ENCODE measurements at places on chromosomes 3 and 15. TPM values are rescaled to one million over a fixed set of nuclear protein-coding genes. Genes with fewer than 3 reads are reported as not detected.

ACTRT3 gene
- total RNA-seq: 0.74 TPM

BDH1 gene
- 16.0 TPM for total RNA-seq

GNAI2 gene
- 55.5 TPM for total RNA-seq

ITPKA gene
- total RNA-seq: not detected

BFSP2 gene
- total RNA-seq: not detected

LXN gene
- total RNA-seq: 1.8 TPM

KY gene
- 4.3 TPM for total RNA-seq

COL7A1 gene
- total RNA-seq: 22.2 TPM

CNBP gene
- total RNA-seq: 850 TPM

MESP2 gene
- not detected for total RNA-seq

EEFSEC gene
- 13.3 TPM for total RNA-seq

DNA sequence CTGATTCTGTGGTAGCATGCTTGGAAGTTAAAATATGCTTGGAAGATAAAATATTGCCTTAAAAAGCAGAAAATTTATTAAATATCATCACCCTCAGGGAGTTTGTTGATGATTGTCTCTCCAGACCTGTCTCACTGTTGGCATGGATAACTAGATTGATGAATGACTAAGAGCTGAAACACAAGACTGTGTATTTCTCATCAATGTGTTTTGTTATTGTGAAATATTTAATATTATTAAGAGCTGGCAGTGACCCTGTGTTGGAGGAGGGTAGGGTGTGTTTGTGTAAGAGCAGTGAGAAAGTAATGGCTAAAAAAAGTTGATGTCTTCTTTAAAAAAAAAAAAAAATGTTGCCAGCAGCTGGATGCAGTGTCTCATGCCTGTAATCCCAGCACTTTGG, 82.2 kb downstream of the ITPR1 start:
- DNase-seq: no peak

GRCh38 chr3:11001020-11001657, 8.6 kb downstream of the SLC6A1 start:
- no peak for DNase-seq

DNA sequence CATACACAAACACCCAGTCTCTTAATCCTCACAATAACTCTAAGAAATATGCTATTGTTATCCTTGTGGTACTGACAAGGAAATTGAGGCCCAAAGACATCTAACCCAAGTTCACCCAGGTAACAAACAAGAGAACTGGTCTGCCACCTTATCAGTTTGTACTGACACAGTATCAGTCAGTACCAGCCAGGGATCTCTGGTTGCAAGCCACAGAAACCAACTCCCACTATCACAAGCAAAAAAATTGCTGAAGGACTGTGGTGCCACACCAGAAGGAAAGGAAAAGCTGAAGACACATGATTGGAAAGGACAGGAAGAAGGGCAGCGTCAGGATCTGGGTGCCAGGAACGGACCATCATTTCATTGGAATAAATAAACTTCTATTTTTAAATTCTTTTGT, 63.8 kb upstream of the GLCE start:
- no peak for DNase-seq

DNA sequence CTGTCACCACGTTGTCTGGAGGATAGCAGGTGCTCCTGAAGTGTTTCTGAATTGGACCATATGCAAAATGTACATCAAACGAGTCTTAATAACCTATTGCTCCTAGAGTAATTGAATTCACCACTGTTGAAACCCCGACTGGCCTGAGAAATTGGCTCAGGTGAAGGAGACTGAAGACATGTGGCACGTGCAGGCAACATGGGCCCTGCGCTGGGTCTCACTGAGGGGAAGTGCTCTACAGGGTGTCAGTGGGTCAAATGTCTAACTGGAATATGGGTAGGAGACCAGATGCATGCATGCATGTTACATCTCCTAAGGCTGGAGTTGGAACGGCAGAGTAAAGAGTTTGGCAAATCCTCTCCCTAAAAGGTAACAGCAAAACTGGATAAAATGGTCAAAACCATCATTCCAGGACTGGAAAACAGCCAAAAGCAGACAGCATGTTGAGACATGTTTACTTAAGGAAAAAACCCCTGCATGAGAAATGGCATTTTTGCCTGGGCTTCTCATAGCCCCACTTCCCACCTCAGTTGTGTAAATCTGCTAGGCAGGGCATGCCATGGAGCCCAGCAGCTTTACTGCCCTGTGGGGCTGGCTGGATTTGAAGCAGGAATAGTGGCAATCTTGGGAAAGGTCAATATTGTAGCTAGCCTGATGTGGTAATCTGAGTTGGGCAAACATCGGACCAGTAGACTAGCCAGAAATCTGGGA, 131.3 kb downstream of the TJP1 start:
- no peak for DNase-seq

DNA sequence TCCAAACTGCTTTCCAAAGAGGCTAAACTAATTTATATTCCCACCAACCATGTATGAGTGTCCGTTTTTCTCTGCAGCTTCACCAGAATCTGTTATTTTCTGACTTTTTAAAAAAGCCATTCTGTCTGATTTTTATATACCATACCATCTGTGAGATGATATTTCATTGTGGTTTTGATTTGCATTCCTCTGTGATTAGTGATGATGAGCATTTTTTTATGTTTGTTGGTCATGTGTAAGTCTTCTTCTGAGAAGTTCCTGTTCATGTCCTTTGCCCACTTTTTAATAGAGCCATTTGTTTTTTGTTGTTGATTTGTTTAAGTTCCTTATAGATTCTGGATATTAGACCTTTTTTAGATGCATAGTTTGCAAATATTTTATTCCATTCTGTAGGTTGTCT, 179.4 kb upstream of the ALCAM start:
- no peak for DNase-seq

GRCh38 chr15:89377842-89378295, 43.2 kb upstream of the POLG start:
- DNase-seq: no peak

DNA sequence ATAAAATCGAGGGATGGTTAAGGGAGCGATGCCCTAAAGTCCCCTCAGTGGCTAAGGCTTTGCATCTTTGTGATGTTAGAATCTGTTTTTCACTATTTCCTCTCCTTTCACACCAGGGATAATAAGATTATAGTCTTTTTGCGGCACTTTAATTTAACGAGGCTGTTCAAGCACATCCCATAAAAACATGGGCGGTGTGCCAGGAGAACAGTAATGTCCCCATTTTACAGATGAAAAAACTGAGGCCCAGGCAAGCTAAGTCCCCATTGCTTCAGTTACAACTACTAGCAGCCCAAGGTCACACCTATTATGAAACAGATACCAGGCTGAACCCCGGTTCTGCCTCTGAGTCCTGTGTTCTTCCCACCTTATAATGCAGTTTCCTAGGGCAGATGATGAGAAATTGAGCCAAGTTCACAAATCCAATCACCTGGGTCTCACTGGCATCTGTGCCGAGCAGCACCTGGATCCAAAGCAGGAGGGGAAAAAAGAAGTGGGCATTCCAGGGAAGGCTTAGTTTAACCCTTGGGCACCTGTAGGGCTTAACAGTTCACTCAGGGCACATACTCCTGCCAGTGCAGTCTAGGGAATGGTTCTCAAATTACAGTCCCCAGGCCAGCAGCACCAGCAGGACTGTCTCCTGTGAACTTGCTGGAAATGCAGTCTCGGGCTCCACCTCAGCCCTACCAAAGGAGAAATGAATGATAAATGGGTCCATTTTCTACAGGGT, 169.3 kb downstream of the RAB11A start:
- DNase-seq: no peak

- DNase-seq: no peak
Observed at GRCh38 chr15:36230776-36231175, 348.6 kb upstream of the CDIN1 start.

- DNase-seq: peak; percentile 49
Observed at GRCh38 chr3:10518506-10519150, 13.2 kb upstream of the ATP2B2 start.

GRCh38 chr3:135694142-135694541, 271.4 kb upstream of the PPP2R3A start:
- DNase-seq: no peak

GRCh38 chr15:29668120-29668602, 154.1 kb downstream of the TJP1 start:
- DNase-seq: peak; percentile 31

DNA sequence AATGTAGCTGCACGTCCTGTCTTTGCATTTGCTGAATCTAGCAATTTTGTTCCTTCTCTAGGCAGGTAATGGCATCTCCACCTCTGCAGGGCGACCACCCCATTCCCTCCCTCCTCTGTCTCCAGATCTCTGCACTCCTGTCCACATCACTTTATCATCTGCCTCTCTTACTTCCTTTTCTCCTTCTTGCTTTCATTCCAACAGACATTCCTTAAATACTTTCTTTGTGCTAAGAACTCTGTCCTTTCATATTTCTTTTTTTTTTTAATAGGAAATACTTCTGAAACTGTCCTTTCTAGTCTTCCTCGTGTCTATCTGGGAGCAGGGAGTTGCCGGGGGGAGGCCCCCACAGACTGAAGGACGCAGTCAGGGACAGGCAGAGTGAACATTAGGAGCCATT, 7.2 kb downstream of the ITIH3 start:
- DNase-seq: no peak

- DNase-seq: no peak
Observed at GRCh38 chr3:152272771-152273242, 4.1 kb downstream of the MBNL1 start.

DNA sequence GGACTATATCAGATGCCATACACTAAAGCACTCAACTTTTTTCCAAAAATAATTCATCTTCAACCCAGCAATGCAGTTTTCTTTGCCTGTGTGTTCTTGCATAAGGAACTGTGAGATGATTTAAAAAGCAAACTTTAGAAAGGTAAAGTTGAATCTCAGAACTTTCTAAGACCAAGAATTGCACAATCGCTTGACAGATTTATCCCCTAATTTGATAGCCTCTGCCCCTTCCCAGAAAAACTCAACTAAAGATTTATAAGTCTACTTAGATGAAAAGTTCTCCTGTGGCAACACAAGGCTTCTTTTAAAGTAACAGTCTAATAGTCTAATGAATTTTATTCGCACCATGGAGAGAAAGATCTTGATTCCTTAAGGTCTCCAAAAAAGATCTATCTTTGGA, 259.3 kb downstream of the MAGI1 start:
- no peak for DNase-seq

DNA sequence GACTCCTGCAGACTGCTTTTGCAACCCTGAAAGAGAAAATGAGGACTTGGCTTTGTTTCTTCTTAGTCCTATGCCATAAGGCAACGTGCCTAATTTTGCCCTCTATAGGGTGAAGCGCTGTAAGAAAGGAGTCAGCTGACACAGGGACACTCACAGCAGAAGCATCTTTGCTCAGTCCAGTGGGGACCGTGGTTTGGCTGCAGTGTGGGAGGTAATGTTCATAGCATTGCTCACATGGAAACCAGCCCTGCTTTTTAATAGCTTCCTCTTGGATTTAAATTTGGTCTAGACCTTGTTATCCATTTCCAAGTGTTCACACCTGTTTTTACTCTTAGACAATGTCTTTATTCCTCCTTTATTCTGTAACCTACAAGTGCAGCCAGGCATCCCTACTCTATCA, 1032.1 kb downstream of the NTRK3 start:
- DNase-seq: no peak

GRCh38 chr3:85790445-85791030, 831.7 kb downstream of the CADM2 start:
- DNase-seq: peak; percentile 27

GRCh38 chr3:63644212-63644797, 8.2 kb upstream of the SNTN start:
- no peak for DNase-seq

DNA sequence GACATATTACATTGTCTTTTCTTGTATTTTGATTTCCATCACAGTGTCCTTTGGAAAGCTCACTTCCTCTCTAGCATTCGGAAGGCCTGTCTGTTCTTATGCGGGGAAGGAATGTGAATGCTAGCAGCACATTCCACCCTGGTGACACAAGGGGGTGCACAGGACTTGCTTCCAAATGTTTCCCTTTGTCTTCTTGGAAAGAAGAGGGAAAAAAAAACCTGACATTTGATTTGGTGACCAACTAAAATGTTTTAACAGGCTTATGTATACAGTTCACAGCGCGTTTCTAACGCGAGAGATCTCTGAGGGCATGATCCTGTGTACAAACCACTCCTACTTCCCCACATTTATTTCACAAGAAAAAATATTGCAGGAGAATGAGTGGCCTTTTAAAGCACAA, 107.6 kb upstream of the FXR1 start:
- no peak for DNase-seq

DNA sequence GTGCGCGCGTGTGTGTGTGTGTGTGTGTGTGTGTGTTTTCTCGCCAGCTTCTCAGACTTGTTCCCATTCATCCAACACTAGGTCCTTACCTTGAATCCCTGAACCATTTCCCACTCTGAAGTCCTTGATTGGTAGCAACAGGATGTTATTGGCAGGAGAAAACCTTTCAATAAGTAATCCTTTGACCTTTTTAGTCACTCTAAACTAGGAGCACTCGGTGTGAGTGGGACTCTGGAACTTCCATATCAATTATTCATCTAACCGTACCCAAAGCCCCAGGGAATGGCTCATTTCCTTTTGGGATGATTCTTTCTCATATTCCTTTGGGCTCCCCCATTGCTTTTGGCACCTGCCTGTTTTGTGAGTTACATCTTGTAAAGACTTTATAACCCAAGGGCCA, 140.2 kb upstream of the SPRED1 start:
- no peak for DNase-seq

DNA sequence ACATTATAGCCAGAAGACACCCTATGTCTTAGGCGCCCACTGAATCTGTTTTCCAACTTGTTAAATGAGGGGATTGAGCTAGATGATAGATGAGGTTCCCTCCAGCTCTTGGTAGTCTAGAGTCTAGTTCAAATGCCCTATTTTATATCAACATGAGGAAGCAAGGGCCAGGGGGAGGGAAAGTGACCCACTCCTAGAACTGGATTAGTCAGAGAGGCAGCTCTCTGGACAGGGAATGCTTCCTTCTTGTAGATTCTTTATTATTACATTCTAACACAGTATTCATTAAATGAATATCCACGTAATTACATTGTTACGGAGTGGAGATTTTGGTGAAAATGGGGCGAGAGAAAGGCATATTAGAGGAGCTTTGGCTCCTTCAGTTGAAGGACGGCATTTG, 89.5 kb downstream of the RAD18 start:
- DNase-seq: no peak

GRCh38 chr15:89496155-89497098, at the start of gene RHCG:
Gene RHCG, minus strand, starts transcription at chr15:89496583. Its CDS starts 39 bp downstream, at chr15:89496544.
- no peak for DNase-seq

DNA sequence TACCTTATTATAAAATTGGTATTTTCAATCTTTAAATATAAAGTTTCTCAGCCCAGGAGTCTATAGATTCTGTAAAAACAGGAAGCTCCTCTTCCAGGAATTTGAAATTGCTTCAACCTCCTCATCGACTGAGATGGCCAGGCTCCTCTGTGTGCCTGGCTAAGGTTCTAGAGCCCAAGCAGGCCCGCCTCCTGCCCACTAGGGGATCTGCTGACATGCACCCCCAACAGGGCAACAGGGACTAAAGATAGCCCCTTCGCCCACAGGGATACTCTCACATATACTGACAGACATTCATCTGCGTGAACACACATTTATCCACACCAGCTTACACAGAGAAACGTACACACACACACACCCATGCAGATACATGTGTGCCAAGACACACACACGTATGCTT, 183.1 kb upstream of the TLE3 start:
- DNase-seq: no peak

- DNase-seq: peak; percentile 84
Observed at GRCh38 chr3:127544192-127544802, 46.2 kb downstream of the TPRA1 start.

All from psoas muscle (tissue), 8 donors.